HFFc6 (cell line): ENCODE measurements at places on chromosomes 5 and 9. TPM values are rescaled to one million over a fixed set of nuclear protein-coding genes. Genes with fewer than 3 reads are reported as not detected.

HTR1A gene
- total RNA-seq: not detected in 3 replicates

FGFR4 gene
- total RNA-seq: 0.21 TPM in 1 of 2 replicates, not detected in the other

IL4 gene
- not detected in 3 replicates for total RNA-seq

BTNL8 gene
- total RNA-seq: not detected in 3 replicates

PCDHGA5 gene
- 0.74 and 1.5 TPM in 2 replicates for total RNA-seq

ZNF367 gene
- 6.1 to 11.5 TPM (median 10.3 TPM) in 3 replicates for total RNA-seq

PRXL2C gene
- 16.6 to 19.2 TPM (median 18.2 TPM) in 3 replicates for total RNA-seq

DCAF10 gene
- total RNA-seq: 24.6 to 28.2 TPM (median 26.5 TPM) in 3 replicates

- H3K27me3 ChIP-seq: peaks cover 13% of the 10 kb centered on the region
- no peak overlapping the region for H3K4me3 ChIP-seq
- H3K36me3 ChIP-seq: no peaks in the 10 kb centered on the region
- DNase-seq: no peak
- H3K4me1 ChIP-seq: no peaks in the 10 kb centered on the region
- no peak overlapping the region for H3K27ac ChIP-seq
These were observed 158.4 kb upstream of the MPDZ start for GRCh38 chr9:13437866-13438265.

GRCh38 chr9:114722081-114722621, 40.2 kb upstream of the TEX48 start:
- peaks cover 11% of the 10 kb centered on the region for H3K36me3 ChIP-seq
- H3K4me3 ChIP-seq: peak overlapping the region; percentile 51
- DNase-seq: peak; percentile 60
- peak overlapping the region; percentile 45 for H3K27ac ChIP-seq
- peaks cover 20% of the 10 kb centered on the region for H3K27me3 ChIP-seq

DNA sequence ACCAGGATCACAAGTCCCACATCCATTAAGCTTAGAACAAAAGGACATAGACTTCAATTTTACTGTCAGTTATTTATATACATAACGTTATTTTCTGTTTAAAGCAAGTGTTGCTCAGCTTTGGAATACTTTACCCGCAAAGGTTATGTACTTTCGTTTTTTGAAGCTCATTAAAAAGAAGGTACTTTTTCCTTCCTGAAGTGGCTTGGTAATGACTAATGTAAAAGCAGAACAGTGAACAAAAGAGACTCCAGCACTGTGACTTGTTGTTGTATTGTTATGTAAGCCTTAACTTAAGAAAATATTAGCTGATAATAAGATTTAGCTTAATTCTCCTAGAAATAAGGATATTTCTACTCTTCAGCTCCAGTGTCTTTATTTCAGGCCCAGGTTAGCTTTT, 97.3 kb upstream of the SLCO6A1 start:
- DNase-seq: no peak
- H3K27me3 ChIP-seq: peaks cover 6% of the 10 kb centered on the region; the same call in 1 of the 2 replicates
- no peaks in the 10 kb centered on the region for H3K36me3 ChIP-seq
- H3K4me3 ChIP-seq: no peak overlapping the region
- no peaks in the 10 kb centered on the region for H3K4me1 ChIP-seq

DNA sequence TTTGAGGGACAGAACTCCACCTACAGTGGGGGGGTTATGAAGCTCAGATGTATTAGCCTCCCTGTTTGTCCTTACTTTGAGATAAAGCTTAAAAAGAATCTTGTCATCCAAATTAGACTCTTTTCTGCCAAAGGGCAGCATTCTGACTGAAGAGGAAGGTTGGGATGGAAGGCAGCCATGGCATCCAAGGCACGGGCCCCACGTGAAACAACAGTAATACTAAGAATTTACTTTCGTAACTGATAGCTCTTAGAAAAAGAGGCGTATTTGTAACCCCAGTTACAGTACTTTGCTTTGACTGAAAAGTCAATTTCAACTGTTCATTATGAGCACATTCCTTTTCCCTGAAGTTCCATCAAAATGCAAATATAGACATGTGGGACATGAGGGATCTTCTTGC, 168.5 kb downstream of the ARRDC3 start:
- no peak overlapping the region for H3K27ac ChIP-seq
- DNase-seq: no peak
- peaks cover 25% of the 10 kb centered on the region for H3K4me1 ChIP-seq
- no peaks in the 10 kb centered on the region for H3K36me3 ChIP-seq

DNA sequence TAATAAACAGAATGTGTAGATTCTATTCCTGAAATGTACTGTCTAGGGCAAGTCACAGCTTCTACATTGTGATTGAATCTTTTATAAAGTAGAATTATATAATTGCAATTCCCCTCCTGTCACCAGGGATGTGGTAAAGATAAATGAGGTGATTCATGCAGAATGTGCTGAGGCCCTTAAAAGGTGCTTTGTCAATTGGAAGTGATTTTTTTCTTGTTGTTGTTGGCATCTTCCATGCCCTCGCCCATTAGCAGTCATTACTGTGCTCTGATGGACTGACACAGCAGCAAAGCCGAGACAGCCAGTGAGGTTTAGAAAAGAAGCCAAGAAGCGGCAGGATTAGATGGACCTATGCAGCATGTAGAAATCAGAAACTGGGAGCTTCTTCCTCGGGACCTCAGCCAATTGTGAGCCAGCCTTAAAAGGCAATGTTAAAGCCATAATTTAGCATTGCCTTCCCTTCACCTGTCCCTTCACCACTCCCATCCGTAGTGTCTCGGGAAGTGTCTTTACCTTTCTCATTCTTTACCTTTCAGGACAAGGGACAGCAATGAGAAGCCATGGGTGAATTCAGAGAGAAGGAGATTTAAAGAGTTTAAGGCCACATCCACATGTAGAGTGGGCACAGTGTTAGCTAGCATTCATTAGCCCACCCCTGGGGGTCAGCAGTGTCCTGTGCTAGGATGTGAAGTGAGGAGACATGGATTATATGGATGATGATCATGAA, 257.8 kb downstream of the PLK2 start:
- no peak overlapping the region for H3K27ac ChIP-seq
- H3K36me3 ChIP-seq: no peaks in the 10 kb centered on the region
- peaks cover 5% of the 10 kb centered on the region; the same call in 1 of the 2 replicates for H3K27me3 ChIP-seq
- no peak for DNase-seq

- no peaks in the 10 kb centered on the region for H3K36me3 ChIP-seq
- peaks cover 2% of the 10 kb centered on the region; the same call in 1 of the 2 replicates for H3K4me1 ChIP-seq
- no peak for DNase-seq
- H3K27ac ChIP-seq: no peak overlapping the region
These were observed 4.6 kb downstream of the EFNA5 start for GRCh38 chr5:107666051-107666655.

DNA sequence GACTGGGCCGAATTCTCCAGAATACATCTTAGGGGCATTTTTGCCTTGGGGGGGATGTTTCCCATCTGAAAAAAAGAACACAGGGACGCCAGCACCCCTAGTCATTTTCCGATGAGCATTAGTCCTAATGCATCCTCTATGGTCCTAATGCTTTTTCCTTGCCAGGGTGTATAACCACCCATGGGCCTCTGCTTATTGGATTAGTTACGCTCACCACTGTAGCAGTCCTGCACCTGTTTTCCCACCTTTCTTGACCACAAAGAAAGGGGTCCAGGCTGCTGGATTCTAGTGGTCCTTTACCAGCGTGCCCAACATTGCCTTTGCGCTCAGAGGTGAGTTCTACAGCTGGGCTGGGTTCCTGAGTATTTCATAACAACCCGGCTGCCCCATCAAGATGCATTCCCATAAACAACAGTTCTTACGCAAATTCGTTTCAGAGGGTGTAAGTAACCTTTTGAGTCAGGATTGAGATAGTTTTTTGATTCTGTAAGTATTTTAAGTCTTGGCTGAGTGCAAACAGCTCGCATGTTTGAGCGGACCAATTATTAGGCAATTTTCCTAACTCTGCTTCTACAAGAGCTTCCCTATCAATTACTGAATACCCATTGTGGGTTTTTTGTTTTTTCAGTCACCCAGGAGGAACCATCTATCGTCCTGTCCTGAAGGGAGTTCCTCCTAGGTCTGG, 135.1 kb downstream of the DROSHA start:
- no peak overlapping the region for H3K4me3 ChIP-seq
- H3K27me3 ChIP-seq: no peaks in the 10 kb centered on the region
- H3K36me3 ChIP-seq: peaks cover 18% of the 10 kb centered on the region
- H3K4me1 ChIP-seq: peaks cover 17% of the 10 kb centered on the region
